T-helper 22 cell (primary cell): ENCODE measurements at places on chromosomes 16 and 17.
A peak's percentile ranks its signal among the peaks of the same experiment; 100 is the strongest.

GRCh38 chr16:12543700-12544476 lies 259.8 kb downstream of the CPPED1 start:
- DNase-seq: no peak

DNA sequence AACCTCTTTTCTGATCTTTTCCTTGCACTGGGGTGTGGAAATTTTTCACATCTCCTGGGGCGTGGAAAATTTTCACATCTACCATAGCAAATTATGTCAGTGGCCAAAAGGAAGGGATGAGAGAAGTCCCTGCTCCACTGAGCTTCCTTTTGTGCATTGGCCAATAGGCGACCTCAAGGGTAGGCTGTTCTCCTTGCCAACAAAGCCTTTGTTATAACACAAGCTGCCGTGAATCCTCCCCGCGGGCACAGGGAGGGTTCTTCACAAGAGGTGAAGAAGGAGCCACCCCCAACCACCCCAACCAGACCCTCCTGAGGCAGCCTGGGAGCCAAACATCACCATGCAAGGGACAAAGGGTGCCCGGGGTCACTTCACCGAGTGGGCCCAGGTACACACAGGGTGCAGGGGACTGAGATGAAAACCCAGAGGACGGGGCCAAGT lies 6.5 kb downstream of the SLC5A11 start:
- DNase-seq: no peak

DNA sequence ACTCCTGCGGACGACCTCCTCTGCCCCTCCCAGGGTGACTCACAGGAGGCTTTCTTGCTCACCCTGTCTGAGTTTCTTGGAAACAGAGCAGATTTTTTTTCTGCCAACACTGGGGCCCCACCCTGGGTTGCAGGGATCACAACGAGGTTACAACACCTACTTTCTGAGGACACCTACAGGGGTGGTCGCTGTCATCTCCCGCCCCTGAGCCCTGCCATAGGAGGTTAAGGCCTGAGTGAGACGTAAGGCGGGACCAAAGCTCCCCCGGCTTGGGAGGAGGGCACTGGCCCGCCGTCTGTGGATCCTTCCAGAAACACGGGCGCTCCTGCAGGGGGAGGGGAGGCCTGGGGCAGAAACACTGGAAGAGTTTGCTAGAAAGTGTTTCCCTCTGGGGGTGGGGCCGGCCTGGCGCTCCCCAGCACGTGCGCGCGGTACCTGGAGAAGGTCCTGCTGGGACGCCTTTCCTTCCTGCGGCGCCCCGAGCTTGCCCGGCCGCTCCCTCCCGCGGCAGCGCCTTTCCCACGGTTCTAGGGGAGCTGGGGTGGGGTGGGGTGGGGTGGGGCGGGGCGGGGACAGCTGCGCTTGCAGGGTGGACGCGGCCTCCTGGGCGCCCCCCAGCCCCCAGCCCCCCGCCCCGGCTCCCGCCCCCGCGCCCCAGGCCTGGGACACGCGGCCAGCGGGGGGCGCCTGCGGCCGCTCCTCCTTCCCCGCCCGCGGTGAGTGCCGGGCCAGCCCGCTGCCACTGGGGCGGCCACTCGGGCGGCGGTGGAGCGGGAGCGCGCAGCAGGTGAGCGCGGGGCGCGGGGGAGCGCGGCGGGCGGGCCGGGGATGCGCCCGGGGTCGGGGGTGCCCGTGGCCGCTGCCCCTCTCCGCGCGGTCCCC lies 20.7 kb upstream of the ADCY7 start:
- no peak for DNase-seq

- no peak for DNase-seq
Measured at GRCh38 chr16:17827313-17827712, 356.6 kb upstream of the XYLT1 start.

GRCh38 chr16:969508-970385 lies 1.0 kb downstream of the LMF1 start:
- no peak for DNase-seq

DNA sequence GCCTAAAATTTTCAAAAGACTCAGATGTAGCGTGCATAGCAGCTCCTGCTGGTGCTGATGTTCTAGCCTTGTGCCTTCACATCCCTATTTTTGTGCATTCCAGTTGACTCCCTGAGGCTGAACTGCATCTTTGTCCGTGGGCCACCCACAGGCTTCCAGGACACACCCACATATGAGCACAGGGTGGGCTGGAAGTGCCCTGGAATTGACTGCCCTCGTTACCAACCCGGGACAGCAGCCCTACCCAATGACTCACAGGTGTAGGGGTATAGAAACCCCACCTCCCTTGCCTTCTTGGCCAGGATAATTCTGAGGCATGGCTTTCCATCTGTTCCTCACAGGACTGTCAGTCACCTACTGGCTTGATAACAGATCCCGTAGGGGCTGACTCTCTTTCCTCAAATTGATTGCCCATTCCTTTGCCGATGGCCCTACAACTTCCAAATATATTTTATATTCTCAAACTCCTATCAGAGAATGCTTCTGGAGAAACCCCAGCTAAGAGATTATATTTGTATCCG lies 65.9 kb upstream of the CDH13 start:
- DNase-seq: no peak

DNA sequence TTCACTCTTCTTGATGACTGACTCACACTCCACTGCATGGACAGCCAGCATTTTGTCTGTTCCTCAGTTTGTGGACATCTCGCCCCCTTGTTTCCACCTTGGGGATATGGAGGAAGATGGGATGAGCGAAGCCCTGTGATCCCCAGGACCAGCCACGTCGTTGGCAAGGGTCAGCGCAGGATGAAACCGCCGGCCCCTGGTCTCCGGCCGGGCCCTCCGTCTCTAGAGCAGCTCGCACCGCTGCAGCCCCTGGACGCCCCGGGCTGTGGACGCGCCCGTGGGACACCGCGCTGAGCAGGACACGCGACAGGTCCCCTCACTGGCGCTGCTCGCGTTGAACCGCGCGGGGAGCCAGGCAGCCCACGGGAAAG lies 604 bp upstream of the ZC3H18 start:
- DNase-seq: no peak

GRCh38 chr16:1794221-1794871 lies 841 bp upstream of the IGFALS start:
- no peak for DNase-seq

DNA sequence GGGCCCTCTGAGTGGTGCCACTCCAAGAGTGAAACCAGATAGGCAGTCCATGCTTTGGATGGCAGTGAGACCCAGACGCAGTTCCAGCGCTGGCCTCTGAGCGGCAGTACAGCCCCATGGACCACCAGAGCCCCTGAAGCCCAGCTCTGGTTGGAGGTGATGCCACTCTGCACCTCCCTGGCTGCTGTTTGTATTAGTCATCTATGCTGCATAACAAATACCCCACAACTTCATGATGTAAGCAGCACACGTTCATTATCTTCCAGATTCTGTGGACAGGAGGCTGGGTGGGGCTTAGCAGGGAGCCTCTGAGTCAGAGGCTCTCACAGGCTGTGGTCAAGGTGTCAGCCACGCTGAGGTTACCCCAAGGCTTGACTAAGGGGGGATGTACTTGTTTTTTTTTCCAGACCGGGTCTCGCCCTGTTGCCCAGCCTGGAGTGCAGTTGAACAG lies 5.1 kb upstream of the NME4 start:
- DNase-seq: peak; percentile 29

DNA sequence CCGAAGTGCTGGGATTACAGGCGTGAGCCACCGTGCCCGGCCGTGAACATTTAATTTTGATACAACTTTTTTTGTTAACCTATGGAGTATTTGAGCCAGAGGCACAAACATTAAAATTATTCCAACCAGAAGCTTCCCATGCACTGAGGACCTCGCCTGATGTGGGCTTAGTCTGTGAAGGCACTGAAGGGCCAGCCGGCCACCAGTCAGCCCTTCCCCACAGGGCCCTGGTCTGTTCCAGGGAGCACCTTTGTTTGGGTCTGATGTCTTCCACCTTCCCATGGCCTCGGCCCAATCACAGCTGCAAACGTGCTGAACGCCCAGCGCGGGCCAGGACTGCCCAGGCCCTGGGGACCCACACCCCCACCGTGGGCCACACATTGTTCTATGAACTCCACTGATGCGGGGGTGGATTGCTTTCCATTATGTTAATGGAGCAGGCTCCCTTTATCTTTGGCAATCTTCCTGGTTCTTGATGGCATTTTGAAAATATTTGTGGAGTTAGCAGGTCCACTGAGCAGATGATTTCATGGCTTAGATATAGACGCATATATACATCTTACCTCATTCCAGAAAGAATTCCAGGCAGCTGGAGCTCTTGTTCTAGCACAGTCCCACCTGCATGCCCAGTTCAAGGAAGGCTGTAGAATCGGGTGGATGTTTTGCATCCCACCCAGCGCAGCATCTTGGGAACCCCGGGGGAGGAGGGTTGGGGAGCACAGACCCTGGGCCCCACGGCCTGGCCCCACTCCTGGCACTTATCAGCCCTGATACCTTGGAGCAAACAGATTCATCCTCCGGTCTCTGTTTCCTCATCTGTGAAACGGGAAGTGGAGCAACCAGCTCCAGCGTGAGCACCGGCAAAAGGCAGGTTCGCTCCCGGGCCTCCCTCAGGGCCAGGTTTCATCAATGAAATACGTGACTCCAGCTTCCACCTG lies 14.5 kb downstream of the SPIRE2 start:
- no peak for DNase-seq

DNA sequence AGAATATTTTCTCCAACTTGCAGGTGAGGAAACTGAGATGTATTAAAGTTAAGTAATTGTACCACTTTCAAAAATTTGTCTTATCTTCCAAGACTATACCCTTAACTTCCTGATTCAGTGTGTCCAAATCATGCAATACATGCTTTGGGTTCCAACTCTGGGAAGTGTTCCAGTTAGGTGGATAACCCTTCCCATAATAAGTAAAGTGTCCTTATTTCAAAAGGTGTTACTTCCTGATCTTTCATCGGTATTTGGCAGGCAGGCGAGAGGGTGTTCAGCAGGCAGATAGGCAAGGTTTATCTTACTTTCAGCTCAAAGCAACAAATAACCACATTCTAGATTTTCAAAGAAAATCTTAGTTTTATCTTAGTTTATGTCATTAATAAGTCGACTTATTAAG lies 46.3 kb upstream of the ARHGAP44 start:
- DNase-seq: no peak

DNA sequence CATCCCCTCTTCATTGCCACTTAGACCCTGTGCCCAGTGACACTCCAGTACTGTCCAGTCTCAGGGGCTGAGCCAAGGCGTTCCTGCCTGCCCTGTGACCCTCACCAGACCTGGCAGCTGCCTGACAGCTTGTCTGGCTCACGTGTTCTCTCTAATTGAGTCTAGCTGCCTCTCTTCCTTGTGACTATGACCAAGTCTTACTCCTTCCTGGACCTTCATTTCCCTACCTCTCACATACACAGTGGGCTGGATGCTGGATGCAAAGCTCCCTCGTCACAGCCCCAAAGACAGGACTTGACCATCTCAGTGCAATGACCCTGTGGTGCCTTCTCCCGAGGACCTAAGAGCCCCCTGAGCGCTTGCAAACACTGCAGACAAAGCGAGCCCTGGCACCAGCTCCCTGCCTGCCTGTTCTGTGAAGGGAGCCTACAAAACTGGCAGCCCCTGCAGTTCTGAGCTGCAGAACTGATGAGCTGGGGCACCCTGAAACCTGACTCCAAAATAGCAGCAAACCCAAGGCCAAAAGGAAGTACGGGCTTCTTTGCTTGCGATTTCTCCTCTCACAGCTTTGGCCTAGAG lies 1.7 kb downstream of the DEXI start:
- no peak for DNase-seq

GRCh38 chr16:59236804-59237458 lies 502.8 kb upstream of the GOT2 start:
- no peak for DNase-seq

DNA sequence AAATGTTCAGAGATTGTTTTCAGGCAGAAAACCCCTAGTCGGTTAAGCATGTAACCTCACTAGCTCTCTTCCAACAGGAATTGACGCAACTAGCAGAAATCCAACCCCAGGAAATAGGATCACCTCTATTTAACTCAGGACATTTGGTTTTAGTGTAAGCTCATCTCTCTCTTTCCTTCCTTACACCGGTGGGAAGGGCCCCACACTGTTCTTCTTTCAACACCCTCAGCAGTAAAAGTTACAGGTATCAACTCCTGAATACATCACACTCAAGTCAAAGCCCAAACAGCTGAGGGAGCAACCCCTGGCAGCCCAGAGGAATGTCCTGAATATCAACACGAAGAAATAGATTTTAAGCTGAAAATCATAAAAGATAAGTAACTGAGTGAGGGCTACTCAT lies 191.2 kb upstream of the KIF2B start:
- DNase-seq: no peak

GRCh38 chr17:35359398-35359797 lies 14.0 kb downstream of the SLFN11 start:
- no peak for DNase-seq

GRCh38 chr17:2943981-2944380 lies 119.4 kb downstream of the OR1D5 start:
- no peak for DNase-seq

DNA sequence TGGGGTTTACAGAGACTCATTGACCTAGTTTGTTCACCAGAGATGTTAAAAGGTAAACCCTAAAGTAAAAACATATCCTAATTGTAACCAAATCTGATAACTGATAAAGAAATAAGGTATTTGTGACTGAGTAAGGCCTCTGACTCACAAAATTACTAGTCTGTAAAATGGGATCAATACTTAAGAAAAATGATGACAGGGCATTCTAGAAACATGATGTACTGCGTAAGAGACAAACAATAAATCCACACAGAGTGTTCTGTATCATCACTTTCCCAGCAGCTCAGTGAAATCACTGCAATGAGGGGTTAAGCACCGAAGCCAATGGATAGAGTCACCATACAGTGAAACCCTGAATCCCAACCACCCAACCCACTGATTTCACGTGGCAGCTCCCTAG lies 91.5 kb downstream of the VPS53 start:
- no peak for DNase-seq

DNA sequence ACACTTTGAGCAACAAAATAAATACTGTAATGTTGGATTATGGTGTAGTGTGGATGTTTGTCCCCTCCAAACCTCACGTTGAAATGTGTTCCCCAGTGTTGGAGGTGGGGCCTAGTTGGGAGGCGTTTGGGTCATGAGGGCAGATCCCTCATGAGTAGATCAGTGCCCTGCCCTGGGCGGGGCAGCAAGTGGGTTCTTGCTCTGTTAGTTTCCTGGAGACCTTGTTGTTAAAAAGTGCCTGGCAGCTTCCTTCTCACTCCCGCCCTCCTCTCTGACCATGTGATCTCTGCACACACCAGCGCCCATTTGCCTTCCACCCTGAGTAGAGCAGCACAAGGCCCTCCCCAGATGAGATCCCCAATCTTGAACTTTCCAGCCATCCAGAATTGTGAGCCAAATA lies 67.7 kb downstream of the MPRIP start:
- peak; percentile 21 for DNase-seq
